A549 treated with ZK216348 at 1 μM for 4 hours (cell line): ENCODE measurements at places on chromosomes 2 and 18. TPM values are rescaled to one million over a fixed set of nuclear protein-coding genes. Genes with fewer than 3 reads are reported as not detected.

REG1B gene
- not detected in 5 replicates for total RNA-seq

SERPINB4 gene
- 0.17 to 0.25 TPM (median 0.18 TPM) in 3 of 5 replicates, not detected in the others for total RNA-seq

KLF11 gene
- 2.5 to 5.8 TPM (median 3.7 TPM) in 5 replicates for total RNA-seq

GPR45 gene
- total RNA-seq = not detected in 5 replicates

CHST9 gene
- total RNA-seq = not detected in 5 replicates

FLACC1 gene
- total RNA-seq = 0.34 to 0.57 TPM in 2 of 5 replicates, not detected in the others

SEPTIN10 gene
- 34.3 to 53.8 TPM (median 51.1 TPM) in 5 replicates for total RNA-seq

ERBB4 gene
- not detected in 5 replicates for total RNA-seq

CHRNG gene
- not detected in 5 replicates for total RNA-seq

MC5R gene
- total RNA-seq = not detected in 5 replicates

MEP1B gene
- 0.09 TPM in 1 of 5 replicates, not detected in the others for total RNA-seq

MC4R gene
- total RNA-seq = not detected in 5 replicates

EVX2 gene
- not detected in 5 replicates for total RNA-seq

ANKRD29 gene
- total RNA-seq = 14.5 to 18.0 TPM (median 16.7 TPM) in 5 replicates

NPPC gene
- total RNA-seq = 0.14 to 0.41 TPM (median 0.24 TPM) in 3 of 5 replicates, not detected in the others

TRMT61B gene
- total RNA-seq = 11.9 to 16.4 TPM (median 15.5 TPM) in 5 replicates

BOLL gene
- total RNA-seq = not detected in 5 replicates

COLEC11 gene
- 0.39 to 1.4 TPM (median 0.47 TPM) in 5 replicates for total RNA-seq

DUSP2 gene
- total RNA-seq = 0.22 to 0.56 TPM (median 0.54 TPM) in 4 of 5 replicates, not detected in the other

CCDC141 gene
- 0.13 TPM in 1 of 5 replicates, not detected in the others for total RNA-seq

CNTNAP5 gene
- not detected in 5 replicates for total RNA-seq

ALPG gene
- total RNA-seq = 0.20 to 0.38 TPM (median 0.22 TPM) in 4 of 5 replicates, not detected in the other

SDC1 gene
- 128 to 234 TPM (median 196 TPM) in 5 replicates for total RNA-seq

MATN3 gene
- 9.8 to 16.8 TPM (median 14.4 TPM) in 5 replicates for total RNA-seq

CROCC2 gene
- not detected in 5 replicates for total RNA-seq

COL4A3 gene
- 0.28 to 1.3 TPM (median 0.82 TPM) in 5 replicates for total RNA-seq

CNNM3 gene
- total RNA-seq = 7.9 to 15.9 TPM (median 13.8 TPM) in 5 replicates

ERICH2 gene
- not detected in 5 replicates for total RNA-seq

ATP9B gene
- total RNA-seq = 17.1 to 18.8 TPM (median 18.7 TPM) in 5 replicates
